ENCODE measurements at places on chromosomes 1 and 21.

DNA sequence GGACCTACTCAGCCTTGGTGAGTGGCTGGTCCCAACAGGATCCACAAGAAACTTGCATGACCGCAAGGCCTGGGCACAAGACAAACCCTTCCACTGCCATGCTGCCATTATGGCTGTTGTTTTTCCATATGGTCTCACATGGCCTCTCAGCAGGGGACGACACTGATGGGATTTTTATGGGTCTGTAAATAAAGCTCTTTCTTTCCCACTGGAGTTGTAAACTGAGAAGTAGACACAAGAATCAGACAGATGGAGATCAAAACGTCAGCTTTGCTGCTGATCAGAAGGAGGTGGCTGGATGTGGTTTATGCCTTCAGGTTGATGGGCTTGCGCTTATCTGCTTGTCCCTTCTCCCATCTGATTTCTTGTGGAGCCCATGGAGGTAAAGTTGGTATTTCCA, 138.1 kb upstream of the KCNJ6 start:
- DNase-seq = no peak

DNA sequence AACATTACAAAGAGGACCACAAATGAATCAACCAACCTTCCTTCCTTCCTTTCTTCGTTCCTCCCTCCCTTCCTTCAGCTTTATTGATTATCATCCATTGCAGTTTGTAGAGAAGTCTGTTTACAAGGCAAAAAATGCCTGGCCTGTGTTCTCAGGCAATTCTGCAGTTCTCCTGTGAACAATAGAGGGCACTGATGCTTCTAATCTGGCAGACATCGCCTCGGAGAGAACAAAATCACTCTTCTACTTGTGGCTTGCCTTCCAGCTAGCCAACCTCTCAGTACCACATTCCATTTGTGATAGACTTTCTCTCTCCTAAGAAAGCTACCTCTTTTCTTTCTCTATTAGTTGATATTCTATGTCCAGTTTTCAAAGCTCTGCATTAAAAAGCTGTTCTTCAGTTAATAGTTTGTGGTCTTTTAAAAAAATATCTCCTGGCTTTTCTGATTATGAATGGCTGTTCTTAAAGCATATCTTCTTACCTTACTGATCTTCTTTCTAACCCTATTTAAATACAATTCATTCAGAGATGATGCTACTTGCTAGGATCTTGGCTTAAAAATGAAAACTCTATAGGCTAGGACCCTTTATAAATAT, 26.9 kb upstream of the ESRRG start:
- DNase-seq = no peak

GRCh38 chr1:174074757-174075156, 52.6 kb upstream of the RC3H1 start:
- no peak for DNase-seq

DNA sequence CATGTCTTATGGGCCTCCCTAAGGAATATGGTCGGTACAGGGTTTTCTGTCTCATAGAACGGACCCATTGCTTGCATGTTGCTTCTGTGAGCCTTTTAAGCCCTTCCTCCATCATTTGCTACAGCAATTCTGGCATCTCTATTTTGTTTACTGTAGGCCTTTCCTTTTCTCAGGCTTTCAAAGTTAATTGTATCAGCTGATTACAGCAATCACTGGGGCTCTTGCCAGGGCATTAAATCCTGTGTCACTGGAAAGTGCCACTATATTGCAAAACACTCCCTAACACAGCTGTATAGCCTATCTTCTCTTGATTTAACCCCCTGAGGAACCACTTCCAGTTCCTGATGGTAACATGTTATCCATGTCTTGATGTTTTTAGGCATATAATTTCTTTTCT, 156.5 kb downstream of the PDE4B start:
- no peak for DNase-seq

DNA sequence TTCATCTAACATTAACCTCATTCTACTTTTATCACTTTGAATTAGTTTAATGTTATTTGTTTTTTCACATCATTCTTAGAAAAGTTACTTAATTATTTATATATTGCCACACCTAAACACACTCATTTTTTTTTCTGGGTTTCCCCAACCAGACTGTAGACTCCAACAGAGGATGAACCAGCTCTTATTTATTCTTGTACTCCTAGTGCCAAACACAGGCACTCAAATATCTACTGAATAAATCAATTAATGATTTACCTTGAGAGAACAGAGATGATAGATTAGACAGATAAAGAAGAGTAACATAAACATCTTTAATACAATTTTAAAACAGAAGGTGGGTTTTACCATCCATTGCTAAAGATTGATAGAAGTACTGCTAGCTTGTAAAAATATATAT, 35.6 kb downstream of the EGLN1 start:
- no peak for DNase-seq

GRCh38 chr21:44911384-44912157, 9.1 kb downstream of the ITGB2 start:
- no peak for DNase-seq

GRCh38 chr1:20586953-20587660, 1.8 kb upstream of the CDA start:
- no peak for DNase-seq

GRCh38 chr21:29520171-29520570, 221.4 kb downstream of the BACH1 start:
- no peak for DNase-seq

GRCh38 chr21:17673261-17674020, 60.7 kb upstream of the BTG3 start:
- DNase-seq = no peak

GRCh38 chr1:186139701-186140100, 235.4 kb downstream of the TPR start:
- no peak for DNase-seq

DNA sequence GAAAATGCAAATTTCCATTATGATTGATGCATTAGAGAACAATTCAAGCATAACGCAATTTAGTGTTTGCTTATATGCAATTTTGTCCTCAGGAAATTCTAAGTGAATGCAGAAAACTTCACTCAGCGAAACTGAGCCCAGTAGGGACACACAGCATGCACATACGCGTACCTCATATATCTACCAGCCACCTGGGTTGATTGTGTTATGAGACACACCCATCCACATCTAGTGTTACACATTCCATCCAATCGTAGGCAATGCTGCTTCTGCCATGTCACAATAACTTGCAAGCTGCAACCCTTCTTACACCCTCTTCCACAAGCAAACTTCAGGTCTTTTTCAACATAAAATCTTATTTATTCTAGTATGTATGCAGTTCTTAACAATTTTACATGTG, 312.9 kb downstream of the HHAT start:
- no peak for DNase-seq

DNA sequence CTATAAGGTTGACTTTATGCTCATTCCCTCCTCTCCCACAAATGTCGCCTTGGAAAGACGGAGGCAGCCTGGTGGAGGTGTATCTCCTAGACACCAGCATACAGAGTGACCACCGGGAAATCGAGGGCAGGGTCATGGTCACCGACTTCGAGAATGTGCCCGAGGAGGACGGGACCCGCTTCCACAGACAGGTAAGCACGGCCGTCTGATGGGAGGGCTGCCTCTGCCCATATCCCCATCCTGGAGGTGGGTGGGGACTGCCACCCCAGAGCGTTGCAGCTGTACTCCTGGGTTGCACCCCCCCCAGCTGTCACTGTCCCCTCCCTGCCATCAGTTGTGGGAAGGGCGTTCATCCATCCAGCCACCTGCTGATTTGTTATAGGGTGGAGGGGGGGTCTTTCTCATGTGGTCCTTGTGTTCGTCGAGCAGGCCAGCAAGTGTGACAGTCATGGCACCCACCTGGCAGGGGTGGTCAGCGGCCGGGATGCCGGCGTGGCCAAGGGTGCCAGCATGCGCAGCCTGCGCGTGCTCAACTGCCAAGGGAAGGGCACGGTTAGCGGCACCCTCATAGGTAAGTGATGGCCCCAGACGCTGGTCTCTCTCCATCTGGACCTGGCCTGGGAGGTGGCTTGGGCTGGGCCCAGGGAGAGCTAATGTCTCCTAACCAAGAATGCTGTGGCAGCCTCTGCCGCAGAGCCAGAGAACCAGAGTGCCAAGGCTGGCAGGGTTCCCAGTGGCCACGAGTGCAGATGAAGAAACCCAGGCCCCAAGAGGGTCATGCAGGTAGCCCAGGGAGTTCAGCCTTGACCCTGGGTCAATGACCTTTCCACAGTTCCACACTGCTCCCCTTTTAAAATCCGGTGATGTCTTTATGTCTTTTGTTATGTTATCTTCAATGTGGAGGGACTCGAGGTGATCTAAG, 13.1 kb downstream of the PCSK9 start:
- DNase-seq = no peak
